ENCODE measurements at places on chromosomes 3 and 15.

DNA sequence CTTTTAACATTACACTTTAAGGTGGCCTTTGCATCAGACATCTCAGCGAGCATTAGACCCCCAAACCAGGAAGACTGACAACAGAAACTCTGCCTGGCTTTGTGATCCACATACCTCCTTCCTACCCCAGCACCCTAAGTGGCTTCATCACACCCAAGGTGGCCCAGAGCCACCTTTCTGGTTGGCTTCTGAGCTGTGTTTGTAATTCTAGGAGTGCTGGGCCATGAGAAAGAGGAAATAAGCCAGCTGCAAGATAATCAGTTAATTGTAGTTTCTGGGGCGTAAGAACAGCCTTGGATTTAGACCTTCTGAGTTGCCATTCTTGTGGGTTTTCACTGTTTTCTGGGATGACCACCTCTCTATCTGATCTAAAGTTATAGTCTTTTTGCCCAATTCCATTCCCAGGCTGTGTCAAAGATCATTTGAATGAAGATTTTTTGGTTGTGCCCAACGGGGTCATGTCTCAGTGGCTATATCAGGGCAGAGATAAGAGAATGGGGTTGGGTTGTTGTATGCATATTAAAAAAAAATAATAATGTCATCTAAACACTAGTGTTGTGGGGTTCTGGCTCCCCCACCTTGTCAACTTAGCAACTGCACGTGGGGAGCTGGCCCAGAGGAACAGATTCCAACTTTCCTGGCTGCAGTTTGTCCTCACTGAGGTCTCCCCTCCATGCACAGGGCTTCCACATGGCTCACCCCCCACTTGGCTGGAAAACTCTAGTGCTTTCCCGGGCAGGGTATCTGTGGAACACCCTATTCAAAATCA is 234.8 kb upstream of the WNT5A start:
- DNase-seq: no peak

DNA sequence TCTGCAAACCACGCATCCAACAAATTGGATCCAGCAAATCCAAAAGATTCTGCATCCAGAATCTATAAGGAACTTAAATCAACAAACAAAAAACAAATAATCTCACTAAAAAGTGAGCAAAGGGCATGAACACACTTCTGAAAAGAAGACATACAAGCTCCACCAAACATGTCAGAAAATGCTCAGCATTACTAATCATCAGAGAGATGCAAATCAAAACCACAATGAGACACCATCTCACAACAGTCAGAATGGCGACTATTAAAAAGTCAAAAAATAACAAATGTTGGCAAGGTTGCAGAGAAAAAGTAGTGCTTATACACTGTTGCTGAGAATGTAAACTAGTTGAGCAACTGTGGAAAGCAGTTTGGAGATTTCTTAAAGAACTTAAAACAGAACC is 21.6 kb upstream of the SLC25A36 start:
- no peak for DNase-seq

DNA sequence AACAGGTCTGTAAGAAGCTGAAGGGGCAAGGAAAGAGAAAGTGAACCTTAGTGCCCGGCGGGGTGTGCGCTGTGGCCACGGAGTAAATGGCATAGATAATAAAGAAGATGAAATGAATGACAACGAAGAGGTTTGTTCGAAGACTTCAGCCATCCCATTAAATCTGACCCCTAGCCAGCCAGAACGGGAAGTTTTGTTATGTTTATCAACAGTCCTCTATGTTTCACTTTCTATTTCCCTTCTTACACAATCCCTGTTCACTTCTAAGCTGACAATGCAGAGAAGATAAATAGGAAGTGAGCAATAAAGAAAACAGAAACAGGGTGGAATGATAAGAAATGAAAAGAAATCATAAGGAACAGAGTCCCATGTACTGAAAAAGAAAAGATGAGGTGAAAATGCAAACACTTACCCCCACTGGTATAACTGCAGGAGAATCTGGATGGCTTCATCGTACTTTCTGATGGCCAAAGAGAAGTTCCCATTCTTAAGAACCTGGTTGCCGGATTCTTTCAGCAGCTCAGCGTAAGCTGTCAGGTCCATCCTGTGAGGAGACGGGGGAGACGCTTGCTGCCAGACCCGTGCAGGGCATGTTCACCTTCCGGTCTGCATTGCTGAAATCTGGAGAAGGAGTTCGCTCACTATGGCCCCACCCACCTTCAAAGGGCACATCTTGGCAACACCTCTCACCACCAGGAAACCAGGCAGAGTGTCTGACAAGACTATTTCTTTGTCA is 36.8 kb downstream of the TRANK1 start:
- no peak for DNase-seq

DNA sequence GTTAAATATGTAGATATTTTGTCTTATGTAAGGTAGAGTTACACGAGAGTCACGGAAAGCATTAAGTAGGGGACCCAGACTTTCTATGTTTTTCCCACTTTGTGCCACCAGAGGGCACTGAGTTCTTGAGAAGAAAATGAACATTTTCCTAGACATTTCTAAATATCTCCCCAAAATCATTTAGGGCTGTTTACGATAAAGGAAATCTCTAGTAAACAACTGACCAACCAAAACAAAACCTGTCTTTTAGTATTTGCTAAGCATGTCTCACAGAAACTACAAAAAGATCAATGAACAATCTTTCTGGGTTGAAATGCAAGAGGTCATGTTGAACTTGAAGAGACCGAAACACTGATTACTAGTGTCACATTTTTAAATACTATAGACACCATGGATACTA is 16.1 kb downstream of the POU1F1 start:
- DNase-seq: no peak

DNA sequence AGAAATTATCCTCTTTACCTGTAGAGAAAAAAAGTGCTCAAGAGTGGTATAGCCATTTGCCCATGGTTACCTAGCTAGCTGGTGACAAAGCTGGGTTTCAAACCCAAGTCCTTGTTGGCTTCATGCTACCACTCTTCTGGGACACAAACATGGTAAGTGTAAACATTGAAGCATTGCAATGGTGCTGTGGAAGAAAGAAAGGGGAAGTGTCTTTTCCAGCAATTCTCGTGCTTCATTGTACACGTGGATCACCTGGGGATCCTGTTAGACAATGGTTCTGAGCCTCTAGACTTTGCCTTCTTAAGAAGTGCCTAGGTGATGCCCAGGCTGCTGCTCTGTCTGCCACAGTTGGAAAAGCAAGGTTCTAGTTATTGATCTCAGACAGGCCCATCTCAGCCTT is 134.8 kb upstream of the CTNNB1 start:
- no peak for DNase-seq

DNA sequence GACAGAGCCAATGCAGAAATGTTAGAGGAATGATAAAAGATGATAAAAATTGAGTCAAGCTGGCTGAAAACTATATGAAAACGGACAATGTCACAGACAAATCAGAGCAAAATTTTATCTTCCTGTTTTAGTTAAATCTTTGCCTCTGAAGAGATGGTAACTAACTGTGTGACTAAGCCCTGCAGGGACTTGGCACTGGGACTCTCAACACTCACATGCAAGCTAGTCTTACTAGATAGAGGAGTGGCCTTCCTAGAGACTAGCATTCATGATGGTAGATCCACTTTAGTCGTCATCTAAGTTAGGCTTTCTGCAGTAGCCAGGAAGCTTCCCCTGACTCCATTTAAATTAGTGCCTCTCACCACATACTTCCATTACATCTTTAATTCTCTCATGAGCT is 4.1 kb downstream of the CCDC191 start:
- no peak for DNase-seq

DNA sequence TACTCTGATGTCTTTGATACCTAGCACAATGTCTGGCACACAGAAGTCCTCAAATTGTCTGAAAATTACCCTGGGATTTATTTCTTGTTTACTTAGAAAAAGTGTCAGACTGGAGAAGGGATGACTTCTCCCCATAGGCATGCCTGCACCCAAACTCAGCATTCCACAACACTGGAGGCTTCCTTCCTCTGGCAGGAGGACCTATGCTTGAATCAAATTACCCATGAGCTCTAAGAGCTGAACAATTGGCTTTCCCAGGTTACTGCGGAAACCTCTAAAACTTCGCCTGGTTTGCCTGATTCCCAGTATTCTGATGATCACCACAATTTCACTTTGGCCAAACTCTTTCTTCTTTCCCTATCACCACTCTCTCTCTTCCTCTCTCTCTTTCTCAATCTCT is 217.4 kb downstream of the DIPK2A start:
- no peak for DNase-seq

GRCh38 chr3:72887705-72888545 is at the start of gene GXYLT2:
GXYLT2 (plus strand) TSS chr3:72888046; CDS start chr3:72888234, 188 bp downstream.
- DNase-seq: peak; percentile 88

GRCh38 chr15:96629511-96629910 is 299.0 kb downstream of the NR2F2 start:
- no peak for DNase-seq

GRCh38 chr3:146382386-146382785 is 87.0 kb downstream of the PLSCR2 start:
- DNase-seq: no peak

GRCh38 chr3:179330438-179330837 is 7.6 kb downstream of the ZNF639 start:
- DNase-seq: no peak

DNA sequence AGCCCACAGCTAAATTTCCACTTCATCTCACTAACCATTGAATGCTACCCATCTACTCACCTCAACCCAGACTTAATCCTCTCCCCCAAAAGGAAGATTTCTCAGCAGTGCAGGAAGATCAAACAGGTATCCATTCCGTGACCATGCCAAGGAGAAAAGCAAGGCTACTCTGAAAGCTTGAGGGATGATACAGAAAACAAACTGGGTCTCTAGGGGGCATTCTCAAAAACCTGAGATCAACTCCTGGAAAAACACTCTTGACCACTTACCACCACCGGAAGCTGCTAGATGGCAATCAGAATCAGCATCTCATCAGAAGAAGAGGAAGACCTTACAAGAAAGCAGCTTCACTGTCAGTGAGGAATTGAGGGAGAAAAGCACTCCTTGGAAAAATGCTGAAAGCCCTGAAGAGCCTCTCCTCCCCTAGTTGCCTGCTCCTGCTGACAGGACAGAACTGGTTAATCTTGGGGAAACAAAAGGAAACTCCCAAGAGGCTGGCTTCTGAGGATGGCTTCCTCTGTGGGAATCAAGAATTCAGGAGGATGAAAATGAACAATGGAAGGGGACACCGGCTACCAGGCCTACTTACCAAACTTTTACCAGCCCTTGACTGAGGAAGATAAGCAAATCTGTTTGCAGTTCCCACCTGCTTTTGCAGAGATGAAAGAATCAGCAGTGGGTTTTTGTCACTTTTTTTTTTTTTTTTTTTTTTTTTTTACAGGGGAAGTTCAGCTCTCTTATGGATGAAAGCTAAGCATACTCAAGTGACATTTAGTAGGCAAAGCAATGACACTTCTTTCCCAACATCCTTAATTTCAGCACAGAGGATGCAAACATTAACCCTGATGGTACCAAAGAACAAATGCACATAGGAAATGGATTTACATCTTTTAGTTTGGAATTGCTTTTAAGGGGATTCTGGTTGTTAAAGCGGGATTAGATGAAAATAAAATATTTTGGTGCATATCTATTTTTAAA is at the start of gene ATP8B4:
ATP8B4 (minus strand) TSS at position 171 of the 978 bp plus-strand sequence. CDS start 12,267 bp downstream, outside the sequence.
- DNase-seq: no peak

DNA sequence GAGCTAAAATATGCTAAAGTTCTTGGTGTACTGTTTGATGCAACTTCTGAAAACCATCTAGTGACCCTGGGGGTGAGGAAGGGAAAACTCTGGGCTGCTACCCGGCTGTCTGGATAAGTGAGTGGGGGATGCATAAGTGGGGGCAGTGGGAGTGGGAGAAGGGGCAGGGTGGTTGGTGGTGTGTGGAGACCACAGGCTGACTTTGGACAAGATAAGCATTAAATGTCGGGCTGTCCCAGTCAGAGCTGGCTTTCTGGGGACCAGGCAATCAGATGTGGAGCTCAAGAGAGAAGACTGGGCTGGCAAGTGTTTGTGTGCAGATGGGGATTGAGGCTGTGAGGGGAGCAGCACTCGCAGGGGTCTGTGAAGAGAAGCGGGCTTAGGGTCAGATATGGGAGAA is 11.0 kb upstream of the XIRP1 start:
- no peak for DNase-seq

- peak; percentile 70 for DNase-seq
Measured at GRCh38 chr15:28977377-28978010, 91.7 kb downstream of the APBA2 start.

- DNase-seq: peak; percentile 63
Measured at GRCh38 chr15:84869510-84869909, 15.0 kb upstream of the SLC28A1 start.

DNA sequence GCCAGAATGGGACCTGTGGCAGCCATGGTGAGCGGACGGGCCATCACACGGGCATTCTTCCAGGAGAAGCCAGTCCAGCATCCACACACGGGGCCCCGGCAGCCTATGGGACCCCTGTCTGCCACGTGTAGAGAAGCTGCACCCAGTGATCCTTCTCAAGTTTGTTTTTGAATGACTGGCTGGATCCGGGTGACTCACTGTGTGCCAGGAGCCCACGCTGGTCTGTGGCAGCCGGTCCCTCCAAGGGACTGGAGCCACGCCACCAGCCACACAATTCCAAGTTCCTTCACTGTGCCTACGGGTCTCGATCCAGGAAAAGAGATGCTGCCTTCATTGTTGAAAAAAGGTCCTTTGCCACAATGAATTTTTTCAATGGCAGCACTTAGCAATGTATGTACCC is 58.1 kb downstream of the ATP10A start:
- peak; percentile 69 for DNase-seq

DNA sequence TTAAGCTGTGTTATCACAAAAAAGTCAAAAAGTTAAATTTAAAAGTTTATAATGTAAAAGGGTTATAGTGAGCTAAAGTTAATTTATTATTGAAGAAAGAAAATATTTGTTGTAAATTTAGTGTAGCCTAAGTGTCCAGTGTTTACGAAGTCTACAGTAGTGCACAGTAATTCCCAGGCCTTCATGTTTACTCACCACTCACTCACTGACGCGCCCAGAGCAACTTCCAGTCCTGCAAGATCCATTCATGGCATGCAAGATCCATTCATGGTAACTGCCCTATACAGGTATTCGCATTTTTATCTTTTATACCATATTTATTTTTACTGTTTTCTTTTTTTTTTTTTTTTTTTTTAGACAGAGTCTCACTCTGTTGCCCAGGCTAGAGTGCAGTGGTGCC is 69.5 kb downstream of the TPRA1 start:
- no peak for DNase-seq

GRCh38 chr15:47299846-47300434 is 417.4 kb upstream of the SEMA6D start:
- no peak for DNase-seq

- no peak for DNase-seq
Measured at GRCh38 chr3:48423883-48424695, 5.8 kb downstream of the PLXNB1 start.

DNA sequence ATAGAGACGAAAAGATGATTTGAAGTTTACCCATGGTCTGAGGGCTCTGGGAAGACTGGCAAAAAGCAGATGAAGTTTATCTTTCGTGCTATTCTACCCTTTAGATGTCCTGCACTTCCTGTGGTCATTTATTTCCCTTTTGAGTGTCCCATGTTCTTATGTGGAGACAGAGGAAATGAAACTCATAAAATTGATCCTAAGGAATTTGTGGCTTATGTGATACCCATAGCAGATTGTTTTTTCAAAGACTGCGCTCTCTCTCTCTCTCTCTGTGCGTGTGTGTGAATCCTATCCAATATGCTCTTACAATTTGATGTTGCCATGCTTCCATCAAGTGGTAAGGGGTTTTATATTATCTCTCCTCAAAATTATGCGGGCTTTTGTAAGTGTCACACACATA is 607.5 kb upstream of the DPPA4 start:
- DNase-seq: no peak

GRCh38 chr3:146813496-146813895 is 208.3 kb upstream of the PLSCR5 start:
- no peak for DNase-seq

Data from posterior vena cava (tissue), 2 donors.